Activated CD8-positive, alpha-beta memory T cell treated with anti-CD3 and anti-CD28 coated beads, Interleukin-2, amount 10 ng/mL, durations not matched to agents 7 days and 5 days (primary cell): ENCODE measurements at places on chromosomes 7 and 10. TPM values are rescaled to one million over a fixed set of nuclear protein-coding genes. Genes with fewer than 3 reads are reported as not detected.

- DNase-seq: no peak
- H3K27ac ChIP-seq: no peak overlapping the region
These were observed 38.4 kb downstream of the ZNF518A start for GRCh38 chr10:96168546-96168945.

GRCh38 chr10:127999297-128000129 lies 92.6 kb downstream of the PTPRE start:
- H3K27me3 ChIP-seq: peaks cover 53% of the 10 kb centered on the region
- H3K36me3 ChIP-seq: no peaks in the 10 kb centered on the region
- peaks cover 1% of the 10 kb centered on the region for H3K4me1 ChIP-seq
- H3K27ac ChIP-seq: no peak overlapping the region
- no peak for DNase-seq

Gene LRRC18
- total RNA-seq: not detected

DNA sequence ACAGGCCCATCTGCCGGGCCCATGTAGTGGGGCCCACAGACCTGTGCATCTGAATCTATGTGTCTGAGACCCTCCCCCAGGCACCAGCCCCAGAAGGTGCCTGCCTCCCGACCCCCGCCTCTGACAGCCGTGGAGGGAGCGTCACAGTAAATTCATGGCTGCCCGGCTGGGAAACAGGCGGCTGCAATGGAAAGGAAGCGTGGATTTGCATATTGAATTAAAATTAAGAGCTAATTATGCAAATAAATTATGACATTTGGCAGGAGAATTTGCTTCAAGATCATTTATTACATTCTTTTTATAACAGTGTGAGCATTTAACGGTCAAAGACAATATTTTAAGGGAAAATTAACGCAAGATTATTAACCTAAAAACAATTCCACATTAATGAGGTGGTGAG lies 92.3 kb downstream of the HIF1AN start:
- H3K4me1 ChIP-seq: no peaks in the 10 kb centered on the region
- H3K27ac ChIP-seq: no peak overlapping the region
- no peak overlapping the region for H3K4me3 ChIP-seq
- H3K36me3 ChIP-seq: no peaks in the 10 kb centered on the region
- peaks cover 33% of the 10 kb centered on the region for H3K27me3 ChIP-seq
- no peak for DNase-seq

DNA sequence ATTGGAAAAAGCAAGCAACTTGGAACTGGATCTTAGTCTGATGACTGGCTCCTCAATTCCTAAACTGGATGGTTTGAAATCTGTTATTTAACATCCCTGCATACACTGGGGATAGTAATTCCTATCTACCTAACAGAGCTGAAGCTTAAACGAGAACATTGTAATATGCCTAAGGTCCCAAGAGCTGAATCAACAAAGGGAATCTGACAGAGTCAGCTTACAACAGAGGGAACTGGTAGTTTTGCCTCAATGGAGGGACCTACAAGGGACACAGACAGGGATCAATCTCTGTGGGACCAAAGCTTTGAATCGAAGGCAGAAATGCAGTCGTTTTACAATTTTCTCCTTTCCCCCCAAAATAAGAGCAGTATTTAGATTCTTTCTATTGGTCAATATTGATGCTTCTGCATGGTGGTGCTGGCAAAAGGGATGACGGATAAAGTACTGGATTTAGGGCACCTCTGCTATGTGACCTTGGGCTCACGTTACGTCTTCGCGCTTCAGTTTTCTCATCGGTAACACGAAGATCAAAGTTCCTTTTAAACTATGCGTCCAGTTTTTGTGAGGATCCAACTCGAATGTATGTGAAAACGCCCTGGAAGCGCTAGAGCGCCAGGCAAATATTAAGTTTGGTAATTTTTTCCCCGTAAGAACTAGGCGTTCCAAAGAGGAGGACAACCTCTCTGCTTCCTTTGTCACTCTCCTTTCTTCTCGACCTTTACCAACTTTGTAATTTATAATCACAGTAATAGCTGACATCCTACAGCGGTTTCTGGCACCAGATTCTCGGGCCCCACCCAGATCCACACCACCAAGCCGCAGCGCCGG lies 1.1 kb downstream of the ACTR1A start:
- H3K27ac ChIP-seq: no peak overlapping the region
- H3K4me1 ChIP-seq: peaks cover 28% of the 10 kb centered on the region
- no peaks in the 10 kb centered on the region for H3K27me3 ChIP-seq
- H3K4me3 ChIP-seq: no peak overlapping the region
- DNase-seq: no peak

Gene TMEM60
- 13.2 TPM for total RNA-seq
